ENCODE measurements at places on chromosomes 2 and 18. TPM values are rescaled to one million over a fixed set of nuclear protein-coding genes. Genes with fewer than 3 reads are reported as not detected.

SMC6 gene
- 22.8 TPM for total RNA-seq

BMP10 gene
- not detected for total RNA-seq

HOXD8 gene
- total RNA-seq, result not detected

DOK1 gene
- 25.7 TPM for total RNA-seq

ANKRD62 gene
- total RNA-seq, result not detected

LIPG gene
- total RNA-seq, result 0.50 TPM

MOGAT1 gene
- total RNA-seq, result not detected

COLEC11 gene
- 0.83 TPM for total RNA-seq

ZSWIM2 gene
- total RNA-seq, result under 0.01 TPM

GAL3ST2 gene
- not detected for total RNA-seq

TMEFF2 gene
- total RNA-seq, result 0.33 TPM

LGALSL gene
- total RNA-seq, result 3.1 TPM

BOLL gene
- not detected for total RNA-seq

REG3A gene
- not detected for total RNA-seq

OTOS gene
- not detected for total RNA-seq

DSC1 gene
- total RNA-seq, result not detected

SLC8A1 gene
- 109 TPM for total RNA-seq

BMPR2 gene
- total RNA-seq, result 16.2 TPM

SPATA3 gene
- total RNA-seq, result not detected

STPG4 gene
- 0.33 TPM for total RNA-seq

POLR1A gene
- total RNA-seq, result 9.2 TPM

RAPH1 gene
- 21.1 TPM for total RNA-seq

DSC3 gene
- total RNA-seq, result under 0.01 TPM
